ENCODE measurements at places on chromosomes 13 and 19.

GRCh38 chr13:33832872-33833271, 14.9 kb downstream of the RFC3 start:
- no peak for DNase-seq

GRCh38 chr13:55245005-55245644, 1895.6 kb upstream of the PRR20A start:
- no peak for DNase-seq

DNA sequence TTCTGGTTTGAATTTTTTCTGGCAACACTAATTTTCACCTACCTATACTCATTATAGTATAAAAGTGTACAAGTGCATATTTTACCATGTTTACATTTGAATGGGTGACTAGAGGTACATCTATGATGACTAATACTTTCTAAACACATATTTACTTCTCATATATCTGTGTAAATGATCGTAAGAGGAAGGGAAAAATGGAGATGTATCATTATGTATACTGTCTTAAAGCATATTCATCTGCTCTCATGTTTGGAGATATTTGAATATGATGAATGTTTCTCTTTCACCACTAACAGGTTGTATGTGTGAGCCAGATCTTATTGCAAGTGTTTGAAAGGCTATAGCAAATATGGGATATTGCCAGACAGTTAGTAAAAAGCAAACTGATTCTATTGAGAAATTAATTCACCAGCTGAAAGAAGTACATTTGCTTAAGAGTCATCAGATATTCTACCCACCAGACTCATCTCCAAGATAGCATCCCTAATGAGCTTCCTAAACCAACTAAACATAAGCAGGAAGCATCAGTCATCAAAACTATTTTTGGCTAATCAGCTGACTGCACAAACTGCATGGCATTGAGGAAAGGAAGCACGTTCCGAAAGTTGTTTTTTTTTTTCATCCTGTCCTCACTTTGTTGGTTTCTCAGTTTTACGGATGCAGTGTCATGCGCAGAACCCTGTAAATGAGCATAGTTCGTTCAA, 738.2 kb downstream of the GPC5 start:
- no peak for DNase-seq

DNA sequence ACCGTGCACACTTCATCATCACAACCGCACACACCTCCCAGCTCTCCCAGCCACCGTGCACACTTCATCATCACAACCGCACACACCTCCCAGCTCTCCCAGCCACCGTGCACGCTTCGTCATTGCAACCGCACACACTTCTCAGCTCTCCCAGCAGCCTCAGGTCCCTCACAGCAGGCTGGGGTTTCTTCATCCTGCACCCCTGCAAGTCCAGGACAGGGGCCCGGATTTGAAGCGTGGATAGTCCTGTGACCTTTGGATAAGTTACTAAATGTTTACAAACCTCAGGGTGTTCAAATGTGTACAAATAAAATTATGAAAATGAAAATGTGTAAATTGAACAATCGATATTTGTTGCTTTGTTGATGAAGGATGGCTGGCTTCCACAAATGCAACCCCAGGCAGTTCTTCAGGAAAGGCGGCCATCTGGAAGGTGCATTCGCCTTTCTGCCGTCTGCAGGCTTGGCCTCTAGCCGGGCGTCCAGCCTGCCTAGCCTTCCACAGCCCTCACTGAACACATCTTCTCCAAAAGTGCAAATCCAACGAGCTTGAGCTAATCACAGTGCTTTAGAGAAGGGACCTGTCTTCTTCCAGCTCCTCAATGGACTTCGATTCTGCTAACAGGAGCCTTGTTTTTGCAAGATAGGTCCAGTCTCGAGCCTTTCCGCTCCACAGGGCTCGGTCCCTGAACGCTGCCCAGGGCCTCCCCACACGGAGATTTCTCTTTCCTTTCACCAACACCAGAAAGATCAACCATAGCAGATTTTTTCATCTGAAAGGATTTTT, 74.2 kb downstream of the SPACA7 start:
- no peak for DNase-seq

DNA sequence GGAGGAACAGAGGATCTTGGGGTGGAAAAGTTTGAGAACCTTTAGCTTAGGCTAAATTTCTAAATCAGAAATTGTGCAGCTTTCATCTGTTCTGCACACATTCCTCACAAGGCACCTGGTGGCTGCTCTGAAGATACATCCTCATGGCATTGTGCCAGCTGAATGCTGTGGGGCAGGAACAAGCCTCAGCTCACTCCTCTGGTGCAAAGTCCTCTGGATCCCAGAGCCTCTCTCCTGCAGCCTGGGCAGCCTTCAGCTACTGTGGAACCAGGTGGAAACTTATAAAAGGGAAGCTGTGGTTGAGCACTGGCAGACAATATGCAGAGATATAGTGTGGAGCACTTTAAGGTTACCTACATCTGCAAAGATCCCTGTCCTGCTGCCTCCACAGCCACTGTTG, 72.3 kb downstream of the KCTD12 start:
- peak; percentile 27 for DNase-seq

DNA sequence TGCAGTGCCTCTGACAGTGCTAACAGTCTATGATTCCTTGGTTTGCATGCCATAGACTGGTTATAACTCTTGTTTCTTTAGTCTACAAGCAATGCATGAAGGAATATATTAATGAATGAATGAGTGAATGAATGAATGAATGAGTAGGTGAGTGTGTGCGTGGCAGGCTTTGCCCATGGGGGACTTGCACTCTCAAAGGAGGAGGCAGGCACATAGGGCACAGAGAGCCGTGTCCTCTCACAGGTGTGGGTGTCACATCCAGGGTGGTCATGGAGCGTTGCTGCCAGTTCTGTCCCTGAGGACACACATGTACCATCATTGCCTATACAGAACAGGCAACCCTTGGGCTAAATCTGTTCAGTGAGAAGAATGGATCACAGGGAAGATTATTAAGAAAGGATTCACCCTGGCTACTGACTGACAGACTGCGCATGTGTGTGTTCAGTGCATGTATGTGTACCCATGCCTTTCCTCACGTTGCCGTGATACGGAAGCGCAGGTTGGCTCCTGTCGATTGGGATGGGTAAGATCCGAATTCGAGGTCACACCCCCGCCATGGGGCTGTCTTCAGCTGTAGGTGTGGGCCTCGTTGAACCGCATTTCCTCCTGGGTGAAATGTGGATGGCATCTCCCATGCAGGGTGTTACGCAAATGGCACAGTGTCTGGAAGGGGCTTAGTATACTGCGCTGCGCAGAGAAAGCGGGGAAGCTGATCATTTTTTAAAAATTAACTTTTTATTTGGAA, 161.4 kb downstream of the STK24 start:
- DNase-seq, result no peak

DNA sequence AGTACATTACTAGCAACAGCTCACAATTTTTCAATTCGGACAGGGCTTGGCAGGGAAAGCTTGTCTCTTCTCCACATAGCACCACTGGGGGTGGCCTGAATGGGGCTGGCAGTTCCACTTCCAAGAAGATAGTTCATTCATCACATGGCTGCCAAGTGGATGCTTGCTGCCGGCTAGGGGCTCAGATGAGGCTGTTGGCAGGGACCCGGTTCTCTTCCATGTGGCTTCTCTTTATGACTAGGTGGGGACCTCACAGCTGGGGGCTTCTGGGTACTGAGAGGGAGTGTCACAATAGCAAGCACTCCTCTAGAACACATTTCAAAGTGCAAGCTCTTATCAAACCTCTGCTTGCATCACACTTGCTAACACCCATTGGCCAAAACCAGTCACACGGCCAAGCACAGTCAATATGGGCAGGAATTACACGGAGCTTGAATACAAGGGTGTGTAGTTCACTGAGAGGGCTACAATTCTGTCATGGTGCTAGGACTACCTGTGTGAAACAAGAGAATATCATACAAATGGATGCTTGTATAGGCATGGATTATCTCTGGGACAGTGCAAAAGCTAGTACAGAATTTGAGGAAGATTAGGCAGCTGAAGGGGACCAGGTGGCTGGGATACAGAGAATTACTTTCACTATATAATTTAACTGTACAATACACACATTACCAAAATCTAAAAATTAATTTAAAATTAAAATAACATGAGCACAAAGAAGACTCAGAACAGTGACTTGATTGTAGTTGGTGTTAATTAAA, 32.3 kb downstream of the ATP7B start:
- DNase-seq, result no peak

GRCh38 chr19:10122045-10122444, 2.3 kb upstream of the EIF3G start:
- DNase-seq, result no peak

DNA sequence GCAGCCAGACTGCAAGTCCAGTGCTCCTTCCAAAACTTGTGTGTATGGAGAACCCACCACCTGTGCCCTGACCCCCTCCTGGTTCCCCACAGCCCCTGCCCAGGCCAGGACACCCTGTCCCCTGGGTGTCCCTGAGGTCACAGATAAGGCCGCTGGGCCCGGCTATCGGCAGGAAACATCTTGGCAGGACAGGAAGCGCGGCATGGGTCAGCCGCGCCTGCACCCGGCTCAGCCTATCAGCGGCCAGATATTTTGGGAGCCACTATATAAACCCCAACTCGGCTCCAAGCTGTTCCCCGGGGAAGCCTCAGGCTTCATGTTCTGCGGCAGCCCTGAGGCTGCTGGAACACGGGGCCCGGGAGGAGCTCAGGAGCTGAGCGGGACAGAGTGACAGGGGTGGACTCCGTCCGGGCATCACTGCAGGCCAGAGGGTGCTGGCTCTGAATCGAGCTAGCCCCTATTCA, 60.8 kb downstream of the AP1M1 start:
- DNase-seq, result no peak

DNA sequence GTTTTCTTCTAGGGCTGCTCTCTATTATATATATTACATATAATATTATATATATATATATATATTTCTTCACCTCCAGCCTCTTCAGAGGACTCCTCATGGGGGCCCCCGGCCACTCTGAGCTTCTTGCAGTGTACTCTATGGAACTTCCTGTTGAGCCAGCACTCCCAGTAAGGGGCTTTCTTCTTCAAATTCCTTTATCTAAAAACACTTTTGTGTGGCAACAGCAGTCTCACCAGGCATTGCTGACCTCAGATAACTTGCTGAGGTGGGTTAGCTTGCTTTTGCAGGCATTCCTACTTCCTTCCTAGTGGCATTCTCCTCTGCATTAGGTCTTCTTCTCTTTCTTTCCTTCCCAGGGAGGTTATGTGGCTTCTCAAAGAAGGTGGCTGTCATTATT, 381.5 kb downstream of the MYO16 start:
- no peak for DNase-seq

- no peak for DNase-seq
These were observed 2118.0 kb downstream of the PCDH9 start for GRCh38 chr13:65112123-65112522.

DNA sequence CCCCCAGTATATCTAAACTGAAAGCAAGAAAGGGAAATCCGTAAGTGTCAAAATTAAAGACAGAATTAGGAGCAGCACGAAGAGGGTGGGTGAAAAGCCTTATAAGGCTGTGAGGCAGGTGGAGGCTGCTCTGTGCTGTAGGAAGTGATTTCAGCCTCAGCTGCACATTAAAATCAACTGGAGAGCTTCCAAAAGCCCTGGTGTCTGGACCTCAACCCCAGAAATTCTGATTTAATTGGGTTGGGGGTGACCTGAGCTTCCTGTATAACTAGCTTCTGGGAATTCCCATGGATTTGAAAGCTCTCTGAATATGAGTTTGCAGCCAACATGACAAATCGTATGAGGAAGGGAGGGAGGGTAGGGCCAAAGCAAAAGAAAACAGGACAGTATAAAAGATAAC, 242.4 kb upstream of the TMTC4 start:
- no peak for DNase-seq

GRCh38 chr19:35344511-35345031, 3.1 kb upstream of the FFAR1 start:
- DNase-seq, result no peak

- no peak for DNase-seq
These were observed 691 bp upstream of the OLFM2 start for GRCh38 chr19:9937001-9937411.

GRCh38 chr19:7505682-7506384, 10.1 kb upstream of the ZNF358 start:
- no peak for DNase-seq

GRCh38 chr13:80244574-80244973, 96.4 kb downstream of the SPRY2 start:
- no peak for DNase-seq

DNA sequence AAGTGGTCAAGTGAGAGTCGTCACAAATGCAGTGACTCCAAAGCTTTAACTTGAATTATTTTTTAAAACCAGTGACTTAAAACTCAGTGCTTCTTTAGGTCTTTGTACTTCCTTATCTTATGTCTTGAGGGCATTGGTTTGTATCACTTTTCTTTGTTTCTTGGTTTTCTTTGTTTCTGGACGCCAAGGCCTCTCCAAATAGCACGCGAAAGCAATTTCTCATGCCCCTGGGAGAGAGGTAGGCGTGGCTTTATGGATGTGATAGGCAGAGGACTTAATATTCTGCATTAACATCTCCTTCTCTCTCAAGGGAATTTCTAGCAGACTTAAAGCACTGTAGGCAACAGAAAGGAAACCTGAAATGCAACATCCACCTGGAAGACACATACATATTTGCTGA, 20.6 kb downstream of the UBE2L5 start:
- DNase-seq, result no peak

- no peak for DNase-seq
These were observed 2.4 kb upstream of the CHERP start for GRCh38 chr19:16544473-16545231.

DNA sequence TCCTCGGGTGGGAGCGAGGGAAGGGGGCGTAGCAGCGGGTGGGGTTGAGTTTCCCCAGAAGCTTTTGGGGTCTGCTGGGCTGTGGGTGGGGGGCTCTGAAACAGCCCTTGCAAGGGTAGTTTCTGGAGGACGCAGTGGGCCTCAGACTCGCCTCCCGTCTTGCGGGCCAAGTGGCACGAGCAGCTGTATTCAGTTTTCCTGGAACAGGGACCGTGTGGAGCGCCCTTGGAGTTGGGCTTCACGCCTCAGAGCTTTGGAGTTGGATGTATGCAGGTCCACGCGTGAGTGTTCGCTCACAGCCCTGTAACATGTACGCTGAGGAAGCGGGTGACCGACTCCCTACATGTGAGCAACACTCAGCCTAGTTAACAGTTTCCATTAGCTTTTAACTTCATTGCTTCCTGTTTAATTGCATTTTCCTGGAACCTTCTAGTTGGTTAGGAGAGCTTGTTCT, 603 bp downstream of the TM9SF2 start:
- DNase-seq, result no peak
